CD4-positive, alpha-beta T cell treated with Interleukin-4 for 1 hour (primary cell): ENCODE measurements at places on chromosomes 6 and 20.
A peak's percentile ranks its signal among the peaks of the same experiment; 100 is the strongest.

GRCh38 chr6:91653895-91654294, 1067.0 kb upstream of the MAP3K7 start:
- no peak for DNase-seq

DNA sequence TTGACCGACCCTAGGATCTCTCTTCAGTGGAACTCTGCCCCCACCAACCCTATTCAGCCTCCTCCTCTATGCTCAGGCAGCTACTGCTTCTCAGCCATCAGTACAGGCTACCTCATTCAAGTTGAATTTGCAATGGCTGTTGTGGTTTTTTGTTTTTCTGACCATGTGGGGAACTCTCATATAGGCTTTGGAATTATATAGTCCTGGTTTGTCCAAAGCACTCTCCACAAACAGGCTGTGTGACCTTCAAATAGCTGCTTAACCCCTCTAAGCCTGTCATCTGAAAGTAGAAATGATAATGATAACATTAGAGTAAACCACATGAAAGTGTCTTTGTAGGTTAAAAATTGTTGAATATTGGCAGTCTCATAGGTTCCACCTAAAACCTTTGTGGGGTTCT, 80.3 kb downstream of the UNC5CL start:
- no peak for DNase-seq

- no peak for DNase-seq
Observed at GRCh38 chr6:44388887-44389286, 1.4 kb downstream of the CDC5L start.

- DNase-seq = no peak
Observed at GRCh38 chr6:46022106-46022948, 6.7 kb upstream of the CLIC5 start.

DNA sequence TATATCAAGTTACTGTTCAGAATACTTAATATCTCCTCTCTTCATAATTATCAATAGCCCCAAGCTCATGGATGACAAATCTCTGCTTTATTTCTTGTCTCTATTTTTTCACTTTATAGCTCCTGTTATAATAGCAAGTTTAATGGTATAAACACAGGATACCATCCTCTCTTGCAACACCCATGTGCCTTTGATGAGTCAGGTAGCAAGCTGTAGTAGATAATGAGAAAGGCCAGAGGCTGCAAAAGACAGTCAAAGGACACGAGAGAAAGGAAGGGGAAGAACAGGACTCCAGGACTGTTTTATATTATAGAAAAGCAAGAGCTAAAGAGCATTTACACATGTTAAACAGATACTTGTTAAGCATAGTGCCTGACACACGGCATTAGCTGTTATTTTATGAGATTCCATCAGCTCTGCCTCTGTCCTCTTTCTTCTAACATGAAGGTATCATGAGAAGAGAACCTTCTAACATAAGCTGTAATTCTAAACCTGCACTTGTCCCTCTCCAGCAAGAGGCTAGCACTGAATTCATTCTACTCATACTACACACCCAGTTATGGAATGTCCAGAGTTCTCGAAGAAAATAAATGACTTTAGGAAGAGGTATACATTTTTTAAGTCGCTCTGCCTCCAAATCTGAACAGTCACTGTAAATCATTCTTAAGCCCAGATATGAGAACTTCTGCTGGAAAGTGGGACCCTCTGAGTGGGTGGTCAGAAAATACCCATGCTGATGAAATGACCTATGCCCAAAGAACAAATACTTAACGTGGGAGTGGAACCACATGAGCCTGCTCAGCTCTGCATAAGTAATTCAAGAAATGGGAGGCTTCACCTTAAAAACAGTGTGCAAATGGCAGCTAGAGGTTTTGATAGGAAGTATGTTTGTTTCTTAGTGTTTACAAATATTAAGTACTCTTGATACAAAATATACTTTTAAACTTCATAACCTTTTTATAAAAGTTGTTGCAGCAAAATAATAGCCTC, 45.0 kb downstream of the NT5E start:
- DNase-seq = no peak

GRCh38 chr6:147311218-147311617, 107.0 kb downstream of the STXBP5 start:
- no peak for DNase-seq

GRCh38 chr6:53418288-53418687, 69.5 kb upstream of the ELOVL5 start:
- no peak for DNase-seq

DNA sequence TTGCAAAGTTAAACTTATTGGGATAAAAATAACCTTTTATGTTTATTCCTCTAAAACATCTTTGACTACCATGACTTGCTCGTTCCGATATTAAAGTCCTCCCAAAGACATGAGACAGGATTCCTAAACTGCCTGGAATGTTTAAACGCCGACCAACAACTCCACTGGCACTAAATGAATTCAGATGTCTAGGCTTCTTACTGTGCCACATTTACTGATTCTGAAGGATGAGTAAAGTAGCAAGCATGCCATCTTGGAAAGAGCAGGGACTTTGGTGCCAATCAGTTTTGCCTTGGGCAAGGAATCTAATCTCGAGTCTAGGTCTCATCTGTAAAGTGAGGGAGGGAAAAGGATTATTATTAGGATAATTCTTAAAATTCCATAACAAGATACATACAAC, 25.3 kb downstream of the MBOAT1 start:
- DNase-seq = no peak

DNA sequence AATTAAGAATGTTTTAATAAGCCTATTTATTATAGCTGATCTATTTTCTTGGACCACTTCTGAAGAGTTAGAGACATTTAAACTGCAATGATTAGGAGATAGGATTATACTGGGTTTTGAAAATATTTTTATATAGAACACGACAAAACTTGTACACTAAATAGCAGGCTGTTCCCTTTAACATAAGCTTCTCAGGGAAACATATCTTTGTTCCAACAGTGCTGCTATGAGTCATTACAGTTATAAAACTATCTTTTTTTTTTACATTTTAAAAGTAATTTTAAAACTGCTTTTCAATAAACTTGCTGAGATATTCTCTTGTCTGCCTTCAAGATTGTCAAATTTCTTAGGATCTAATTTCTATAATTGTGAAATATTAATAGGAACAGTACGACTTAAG, 389.1 kb downstream of the ARHGAP18 start:
- no peak for DNase-seq

GRCh38 chr6:151149793-151150192, 90.0 kb upstream of the AKAP12 start:
- DNase-seq = no peak

- no peak for DNase-seq
Observed at GRCh38 chr20:48411245-48411644, 416.6 kb downstream of the PREX1 start.

DNA sequence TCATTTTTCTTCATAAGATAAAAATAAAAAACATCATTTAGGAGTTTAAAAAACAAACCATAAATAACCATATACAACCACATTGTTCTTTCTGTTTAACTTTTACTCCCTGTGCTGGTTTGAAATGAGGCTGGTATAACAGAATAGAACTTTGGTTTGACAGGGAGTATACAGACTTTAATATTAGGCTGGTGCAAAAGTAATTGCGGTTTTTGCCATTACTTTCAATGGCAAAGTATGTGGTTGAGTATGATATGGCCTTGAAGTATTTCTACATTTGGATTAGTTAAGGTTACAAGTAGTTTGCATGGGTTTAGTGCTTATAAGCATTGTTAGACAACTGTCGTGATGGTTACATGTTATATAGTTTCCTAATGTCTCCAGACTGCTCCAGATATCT, 29.0 kb upstream of the COL10A1 start:
- no peak for DNase-seq

DNA sequence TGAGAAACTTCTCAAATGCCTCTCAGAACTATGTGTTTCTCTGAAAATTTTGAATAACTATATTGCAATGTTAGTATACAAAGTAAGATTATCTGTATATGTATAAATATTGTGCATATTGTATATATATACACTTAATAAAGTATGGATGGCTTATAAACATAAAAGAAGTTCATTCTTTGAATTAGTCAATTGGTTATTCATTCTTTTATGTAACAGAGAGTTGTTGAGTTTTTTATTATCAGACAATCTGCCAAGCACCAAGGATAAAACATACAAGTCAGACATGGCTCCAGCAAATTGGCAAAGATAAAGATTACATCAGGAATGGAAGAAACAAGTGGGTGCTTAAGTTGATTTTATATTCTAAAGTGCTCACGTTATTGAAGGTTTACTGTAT, 289.1 kb upstream of the EYS start:
- no peak for DNase-seq

DNA sequence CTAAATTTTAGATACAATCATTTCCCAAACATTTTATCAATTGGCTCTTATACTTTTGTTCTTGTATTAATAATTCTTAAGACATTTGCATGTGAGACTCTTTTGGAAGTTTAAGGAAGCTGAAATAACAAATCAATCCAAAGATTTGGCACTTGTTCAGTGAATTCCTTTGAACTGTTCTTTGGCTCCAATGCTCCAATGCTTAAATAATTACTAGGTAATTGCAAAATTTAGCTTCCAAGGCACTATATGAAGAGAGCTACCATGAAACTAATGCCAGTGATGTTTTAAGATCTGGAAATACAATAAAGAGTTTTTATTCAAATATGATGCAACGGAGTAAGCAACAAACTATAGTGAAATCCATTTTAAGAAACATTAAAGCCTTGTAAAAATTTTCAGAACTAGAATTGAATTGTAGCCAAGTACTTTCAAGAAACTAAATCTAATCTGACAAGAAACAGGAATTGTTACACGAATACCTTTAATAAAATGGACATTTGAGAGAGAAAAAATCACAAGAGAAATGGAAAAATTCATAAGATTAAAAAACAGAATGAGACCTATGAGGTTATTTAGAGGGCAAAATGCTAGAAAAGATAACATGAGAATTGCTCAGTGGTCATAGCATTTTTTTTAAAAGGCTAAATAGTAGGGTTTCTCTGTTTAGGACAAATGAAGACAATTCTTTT, 43.6 kb upstream of the SMLR1 start:
- DNase-seq = no peak

DNA sequence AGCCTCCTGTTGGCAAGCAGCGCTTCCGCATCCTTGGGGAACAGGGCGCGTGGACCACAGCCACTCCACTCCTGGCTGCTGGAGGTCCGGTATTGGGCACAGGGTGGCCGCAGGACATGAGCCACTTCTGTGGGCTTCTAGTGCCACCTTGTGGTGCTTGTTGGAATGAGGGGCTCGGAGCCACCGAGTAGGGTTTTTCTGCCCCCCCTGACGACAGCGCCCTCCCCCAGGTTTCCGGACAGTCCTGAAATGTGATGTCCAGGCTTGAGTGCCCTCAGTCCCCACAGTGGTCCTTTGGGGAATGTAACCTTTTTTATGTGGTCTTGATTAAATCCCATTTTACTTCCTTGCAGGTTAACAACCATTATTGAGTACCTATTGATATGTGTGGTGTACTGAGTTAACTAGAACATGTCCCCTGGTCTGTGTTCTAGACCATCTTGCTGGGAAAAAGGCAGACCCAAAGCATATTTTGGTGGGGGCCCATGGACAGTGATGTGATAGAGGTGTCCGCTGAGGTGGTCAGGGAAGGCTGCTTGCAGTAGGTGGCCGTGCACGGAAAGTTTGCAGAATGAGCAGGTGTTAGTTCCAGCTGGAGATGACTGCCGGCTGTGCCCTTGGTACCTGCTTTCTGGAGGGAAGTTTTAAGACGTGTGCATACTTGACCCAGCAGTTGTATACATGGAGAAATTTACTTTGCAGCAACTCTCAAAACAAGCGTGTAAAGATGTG, 70.0 kb downstream of the PTPN1 start:
- DNase-seq = peak; percentile 48

GRCh38 chr6:168864541-168865460, 388.8 kb downstream of the THBS2 start:
- DNase-seq = no peak

DNA sequence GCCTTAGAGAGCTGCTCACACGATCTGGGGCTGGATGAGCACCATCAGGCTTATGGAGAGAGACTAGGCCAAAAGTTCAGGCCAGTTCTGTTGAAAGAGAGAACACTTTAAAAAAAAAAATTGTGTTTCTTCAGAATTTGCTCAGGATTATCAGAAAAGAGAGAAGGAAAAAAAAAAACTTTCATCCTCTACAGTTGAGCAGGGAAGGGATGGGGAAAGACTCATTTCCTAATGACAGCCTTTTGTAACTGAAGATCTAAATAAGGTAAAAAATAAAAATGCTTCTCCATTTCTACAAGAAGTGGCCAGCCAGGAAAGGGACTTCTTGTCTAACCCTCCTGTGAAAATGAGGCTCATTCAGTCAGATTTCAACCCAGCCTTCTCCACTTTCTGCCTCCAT, 134.8 kb downstream of the LY86 start:
- no peak for DNase-seq

- DNase-seq = peak; percentile 61
Observed at GRCh38 chr6:106163446-106163965, 77.4 kb downstream of the PRDM1 start.

GRCh38 chr6:99219788-99220187, 129.7 kb downstream of the FAXC start:
- DNase-seq = no peak

DNA sequence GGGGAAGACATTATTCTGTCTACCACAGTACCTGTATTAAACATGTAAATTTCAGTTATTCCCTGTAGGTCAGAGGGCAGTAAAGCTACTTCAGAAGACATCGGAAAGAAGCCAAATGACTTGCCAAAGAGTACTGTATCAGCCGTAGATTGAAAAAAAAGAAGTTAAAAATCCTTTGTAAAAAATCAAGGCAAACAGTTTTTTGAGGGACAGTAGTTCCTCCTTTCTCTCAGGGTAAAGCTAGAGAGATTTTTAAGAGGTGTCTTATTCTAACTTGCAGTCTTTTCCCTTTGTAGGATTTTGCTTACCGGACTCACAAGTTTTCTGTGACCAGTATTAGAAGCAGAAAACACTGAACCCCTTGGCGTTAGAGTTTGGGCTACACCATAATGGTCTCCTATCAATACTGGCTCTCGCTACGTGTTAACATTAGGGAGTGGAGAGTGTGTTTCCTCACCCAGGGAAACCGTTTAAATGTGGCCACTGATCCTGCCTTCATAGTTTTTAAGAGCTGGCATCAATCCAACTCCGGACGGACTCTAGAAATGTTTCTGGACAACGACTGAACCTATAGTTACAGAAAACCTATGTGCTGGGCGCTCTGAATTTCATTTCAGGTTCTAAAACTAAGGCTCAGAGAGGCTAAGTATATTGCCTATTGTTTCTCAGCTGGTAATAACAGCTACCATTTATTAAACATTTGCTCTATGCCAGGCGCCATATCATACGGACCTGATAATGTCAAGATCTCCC, 1.3 kb upstream of the ASXL1 start:
- no peak for DNase-seq

DNA sequence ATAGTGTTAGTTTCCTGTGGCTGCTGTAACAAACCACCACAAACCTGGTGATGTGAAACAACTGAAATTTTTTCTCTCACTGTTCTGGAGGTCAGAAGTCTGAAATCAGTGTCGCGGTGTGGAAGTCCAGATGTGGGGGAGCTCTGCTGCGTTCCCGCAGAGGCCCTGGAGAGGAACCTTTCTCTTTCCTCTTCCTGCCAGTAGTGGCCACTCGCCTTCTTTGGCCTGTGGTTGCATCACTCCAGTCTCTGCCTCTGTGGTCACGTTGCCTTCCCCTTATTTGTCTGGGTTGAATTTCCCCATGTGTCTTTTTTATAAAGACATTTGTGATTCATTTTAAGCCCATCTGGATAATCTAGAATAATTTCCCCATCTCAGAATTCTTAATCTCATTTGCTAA, 295.5 kb upstream of the FLRT3 start:
- DNase-seq = no peak

- no peak for DNase-seq
Observed at GRCh38 chr20:37285664-37286374, 3.6 kb upstream of the MANBAL start.
